ENCODE measurements at places on chromosomes 12 and 14.

GRCh38 chr14:58243790-58244555 lies 670 bp upstream of the PSMA3 start:
- peak; percentile 47 for DNase-seq

- no peak for DNase-seq
Observed at GRCh38 chr12:109952873-109953272, 43.3 kb downstream of the GIT2 start.

DNA sequence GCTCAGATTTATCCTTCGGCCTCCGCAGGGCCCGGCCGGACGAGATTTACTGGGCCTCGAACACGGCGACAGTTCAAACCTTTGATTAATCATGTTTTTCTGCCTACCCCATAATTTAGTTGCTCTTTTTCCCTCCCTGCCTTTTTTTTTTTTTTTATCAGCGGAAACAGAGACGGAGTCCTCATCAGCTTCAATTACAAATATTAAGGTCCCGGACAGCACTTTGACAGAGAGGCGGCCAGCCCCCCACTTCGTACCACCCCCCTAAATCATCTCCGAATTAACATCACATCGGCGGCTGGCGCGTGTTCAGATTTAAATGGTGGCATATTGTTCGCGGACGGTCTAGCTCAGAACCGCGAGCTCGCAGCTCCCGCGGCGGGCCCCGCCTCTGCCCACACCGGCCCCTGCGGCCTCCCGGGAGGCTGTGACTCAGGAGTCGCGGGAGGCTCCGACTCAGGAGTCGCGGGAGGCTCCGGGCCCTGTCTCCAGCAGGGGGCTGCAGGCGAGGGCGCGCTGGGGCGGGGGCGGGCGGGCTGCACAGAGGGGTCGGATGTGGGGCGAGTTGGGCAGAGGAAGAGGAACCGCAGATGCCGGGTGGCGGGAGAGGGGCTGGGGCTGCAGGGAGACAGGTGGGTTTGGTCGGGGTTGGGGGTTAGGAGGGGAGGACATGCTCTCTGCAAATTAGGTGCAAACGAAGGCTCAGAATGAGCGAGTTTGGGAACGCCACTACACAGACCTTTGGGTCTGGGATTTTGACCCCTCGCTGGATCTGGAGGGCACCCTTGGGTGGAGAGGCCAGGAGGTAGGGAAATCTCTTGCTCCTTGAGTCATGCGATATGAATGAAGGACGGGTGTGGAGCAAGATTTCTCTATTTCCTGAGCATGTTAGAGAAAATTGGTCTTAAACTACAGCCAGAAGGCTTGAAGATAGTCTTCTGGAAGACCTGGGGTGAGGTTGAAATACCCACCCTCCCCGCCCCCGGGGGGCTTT lies 19.6 kb upstream of the ATP5MC2 start:
- DNase-seq, result no peak

- DNase-seq, result no peak
Observed at GRCh38 chr12:124322271-124322998, 27.5 kb downstream of the RFLNA start.

DNA sequence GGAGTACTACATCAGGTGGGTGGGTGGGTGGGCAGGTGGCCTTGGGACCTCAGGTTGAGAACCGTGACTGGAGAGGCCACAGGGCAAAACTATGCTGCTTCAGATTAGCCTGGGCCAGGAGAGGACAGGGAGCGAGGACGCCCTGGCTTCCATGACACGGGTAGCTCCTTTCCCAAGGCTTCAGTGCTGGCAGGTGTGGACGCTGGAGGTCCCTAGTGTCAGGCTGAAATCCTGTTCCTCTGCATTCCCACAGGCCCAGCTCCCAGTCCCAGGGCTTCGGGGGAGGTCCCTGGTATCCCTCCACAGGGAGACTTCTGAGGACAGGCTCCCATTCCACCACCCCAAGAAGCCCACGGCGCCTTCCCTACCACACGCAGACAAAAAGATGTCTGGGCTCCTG lies 31.6 kb downstream of the CCDC92 start:
- DNase-seq, result no peak

GRCh38 chr12:92722897-92723296 lies 20.1 kb downstream of the PLEKHG7 start:
- DNase-seq, result no peak

DNA sequence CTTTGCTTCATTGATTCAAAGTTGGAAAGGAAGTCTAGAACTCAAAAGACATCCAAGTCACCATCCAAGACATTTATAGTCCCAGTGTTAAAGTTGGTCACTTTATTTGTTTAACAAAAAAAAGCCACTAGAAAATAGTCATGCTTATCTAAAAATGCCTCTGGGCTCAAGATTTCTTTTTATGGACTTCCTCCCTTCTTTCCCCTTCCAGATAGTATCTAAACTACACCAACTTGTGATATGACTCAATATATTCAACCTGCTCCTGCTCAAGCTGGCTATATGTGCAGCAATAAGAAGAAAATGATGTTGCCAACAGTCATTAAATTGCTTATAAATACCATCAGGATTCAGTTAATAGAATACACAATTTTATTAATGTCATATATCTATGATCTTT lies 1177.1 kb downstream of the FLRT2 start:
- no peak for DNase-seq

DNA sequence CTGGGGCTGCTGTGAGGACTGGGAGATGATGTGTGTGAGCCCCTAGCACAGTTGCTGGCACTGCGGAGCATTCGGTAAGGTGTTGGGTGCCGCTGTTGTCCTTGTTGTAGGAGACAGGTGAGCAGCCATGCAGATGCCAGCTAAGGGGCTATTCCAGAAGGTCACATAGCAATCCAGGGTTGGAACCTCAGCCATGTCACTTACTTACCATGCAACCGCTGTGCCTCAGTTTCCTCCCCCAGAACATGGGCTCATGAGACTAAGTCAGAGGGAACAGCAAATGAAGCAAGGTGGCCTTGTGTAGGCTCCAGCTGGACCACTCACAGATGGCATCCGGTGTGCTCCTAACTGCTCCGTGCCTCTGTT lies 13.2 kb downstream of the DTX1 start:
- no peak for DNase-seq

- DNase-seq, result no peak
Observed at GRCh38 chr14:81209167-81209836, 11.5 kb downstream of the GTF2A1 start.

DNA sequence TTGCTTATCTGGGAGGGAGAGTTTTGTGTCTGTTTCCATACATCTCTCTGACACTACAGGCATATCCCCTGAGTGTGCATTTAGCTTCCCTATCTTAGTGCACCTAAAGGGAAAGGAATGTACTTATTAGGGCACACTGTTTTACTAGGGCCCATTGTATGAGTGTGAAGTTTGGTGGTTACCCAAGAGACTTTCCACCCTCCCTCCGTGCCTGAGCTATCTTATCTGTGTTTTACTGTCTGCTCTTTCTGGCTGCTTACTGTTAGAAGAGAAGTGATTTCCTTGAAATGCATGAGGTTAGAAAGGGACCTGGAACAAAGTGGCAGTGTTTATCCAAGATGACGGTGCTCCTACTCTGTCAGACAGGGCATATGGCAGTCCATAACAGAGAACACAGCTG lies 8.5 kb upstream of the SVOP start:
- no peak for DNase-seq

GRCh38 chr12:91335699-91336098 lies 153.1 kb upstream of the DCN start:
- no peak for DNase-seq

- no peak for DNase-seq
Observed at GRCh38 chr12:68199127-68199526, 26.5 kb downstream of the IL26 start.

DNA sequence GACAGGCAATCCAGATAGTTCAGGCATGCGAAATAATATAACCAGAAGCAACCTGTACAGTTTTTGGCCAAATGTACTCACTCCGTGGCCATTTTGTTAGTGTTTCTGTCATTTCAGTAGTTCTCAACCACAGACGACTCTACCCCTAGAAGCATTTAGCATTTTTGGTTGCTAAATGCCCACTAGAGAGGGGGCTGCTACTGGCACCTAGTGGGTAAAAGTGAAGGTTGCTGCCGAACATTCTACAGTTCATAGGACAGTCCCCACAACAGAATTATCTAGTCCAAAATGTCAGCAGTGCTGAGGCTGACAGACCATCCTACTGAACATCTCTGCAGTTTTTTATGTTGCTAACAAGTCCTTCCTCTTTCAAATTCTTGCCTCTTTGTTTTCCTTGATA lies 107.4 kb downstream of the TSHR start:
- DNase-seq, result peak; percentile 56

DNA sequence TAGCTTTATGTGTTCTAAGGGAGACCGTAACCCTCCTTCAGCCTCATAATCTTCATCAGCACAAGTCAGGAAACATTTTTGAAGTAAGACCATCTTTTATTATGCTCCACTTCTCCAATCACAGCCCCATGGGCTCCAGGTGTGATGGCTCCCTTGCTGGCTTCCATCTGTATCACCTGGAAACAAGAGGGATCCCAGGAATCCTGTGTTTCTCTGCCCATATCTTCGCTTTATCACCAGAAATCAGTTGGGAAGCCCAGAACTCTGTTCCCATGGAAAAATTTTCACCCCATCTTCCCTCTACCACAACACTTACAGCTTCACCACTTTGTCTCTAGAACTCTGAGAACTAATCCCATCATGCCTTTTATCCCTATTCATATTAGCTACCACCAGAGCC lies 68.3 kb downstream of the METTL25 start:
- DNase-seq, result no peak

DNA sequence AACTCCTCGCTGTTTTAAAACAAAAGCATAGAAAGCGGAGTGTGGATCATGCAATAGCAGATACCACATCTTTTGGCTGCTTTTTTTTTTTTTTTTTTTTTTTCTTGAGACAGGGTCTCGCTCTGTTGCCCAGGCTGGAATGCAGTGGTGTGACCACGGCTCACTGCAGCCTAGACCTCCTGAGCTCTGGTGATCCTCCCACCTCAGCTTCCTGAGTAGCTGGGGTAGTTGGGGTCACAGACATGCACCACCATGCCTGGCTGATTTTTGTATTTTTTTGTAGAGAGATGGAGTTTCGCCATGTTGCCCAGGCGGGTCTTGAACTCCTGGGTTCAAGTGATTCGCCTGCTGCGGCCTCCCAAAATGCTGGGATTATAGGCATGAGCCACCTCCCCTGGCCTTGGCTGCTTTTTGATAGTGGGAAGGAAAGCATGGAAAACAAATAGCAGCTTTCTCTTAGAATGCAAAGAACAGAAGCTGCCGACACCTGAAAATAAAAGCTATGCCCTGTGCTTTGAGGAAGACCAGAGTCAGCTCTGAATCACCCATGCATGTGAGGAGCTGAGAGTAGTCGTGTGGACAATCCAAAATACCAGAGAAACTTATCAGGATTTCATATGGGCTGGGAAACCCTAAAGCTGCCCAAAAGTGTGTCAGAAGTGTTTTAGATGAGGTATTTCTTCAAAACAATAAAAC lies 3.6 kb upstream of the ELK3 start:
- DNase-seq, result no peak

DNA sequence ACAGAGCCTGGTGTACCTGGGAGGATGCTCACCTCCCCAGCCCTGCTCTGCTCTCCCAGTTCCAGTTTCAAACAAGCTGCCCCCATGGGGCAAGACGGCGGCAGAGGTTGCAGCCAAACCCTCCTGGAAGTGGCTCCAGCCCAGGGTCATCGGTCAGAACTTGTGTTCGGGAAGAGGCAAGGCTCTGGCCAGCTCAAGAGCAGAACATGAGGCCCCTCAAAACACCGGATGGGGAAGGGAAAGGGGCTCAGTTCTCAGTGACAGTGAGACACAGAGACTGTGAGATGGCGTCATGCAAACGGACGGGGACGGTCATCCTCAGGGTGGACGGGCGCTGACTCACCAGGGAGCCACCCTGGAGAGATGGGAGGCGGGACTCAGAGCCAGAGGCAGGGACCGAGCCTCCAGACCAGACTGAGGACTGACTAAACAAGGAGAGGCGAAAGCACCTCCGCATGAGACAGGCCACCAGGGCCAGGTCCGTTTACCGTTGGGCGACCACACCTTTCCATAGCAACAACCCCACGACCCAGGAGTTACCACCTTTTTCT lies 63.9 kb upstream of the GALNT9 start:
- no peak for DNase-seq

GRCh38 chr12:115638733-115639647 lies 638.5 kb downstream of the MED13L start:
- DNase-seq, result no peak

GRCh38 chr12:101698800-101699347 lies 1.4 kb downstream of the CHPT1 start:
- DNase-seq, result peak; percentile 25

DNA sequence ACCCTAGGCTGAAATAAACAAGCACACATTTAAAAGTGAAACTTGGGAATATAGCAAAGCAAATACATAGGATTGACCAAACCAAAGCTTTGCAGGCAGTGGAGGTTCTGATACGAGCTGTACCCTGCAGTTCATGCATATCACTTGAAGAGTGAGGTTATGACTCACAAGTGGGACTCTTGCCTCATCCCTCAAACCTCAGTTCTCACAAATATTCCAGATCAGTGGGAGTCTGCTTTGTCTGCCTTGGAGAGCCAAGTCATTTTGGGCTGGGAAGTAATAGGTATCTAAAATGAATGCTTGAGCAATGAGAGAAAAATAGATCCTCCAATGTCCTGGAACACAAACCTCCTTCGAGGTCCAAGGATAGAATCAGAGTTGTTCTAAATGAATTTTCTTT lies 116.4 kb downstream of the LRIG3 start:
- DNase-seq, result no peak

- DNase-seq, result no peak
Observed at GRCh38 chr12:75457191-75457590, 23.4 kb upstream of the GLIPR1 start.

DNA sequence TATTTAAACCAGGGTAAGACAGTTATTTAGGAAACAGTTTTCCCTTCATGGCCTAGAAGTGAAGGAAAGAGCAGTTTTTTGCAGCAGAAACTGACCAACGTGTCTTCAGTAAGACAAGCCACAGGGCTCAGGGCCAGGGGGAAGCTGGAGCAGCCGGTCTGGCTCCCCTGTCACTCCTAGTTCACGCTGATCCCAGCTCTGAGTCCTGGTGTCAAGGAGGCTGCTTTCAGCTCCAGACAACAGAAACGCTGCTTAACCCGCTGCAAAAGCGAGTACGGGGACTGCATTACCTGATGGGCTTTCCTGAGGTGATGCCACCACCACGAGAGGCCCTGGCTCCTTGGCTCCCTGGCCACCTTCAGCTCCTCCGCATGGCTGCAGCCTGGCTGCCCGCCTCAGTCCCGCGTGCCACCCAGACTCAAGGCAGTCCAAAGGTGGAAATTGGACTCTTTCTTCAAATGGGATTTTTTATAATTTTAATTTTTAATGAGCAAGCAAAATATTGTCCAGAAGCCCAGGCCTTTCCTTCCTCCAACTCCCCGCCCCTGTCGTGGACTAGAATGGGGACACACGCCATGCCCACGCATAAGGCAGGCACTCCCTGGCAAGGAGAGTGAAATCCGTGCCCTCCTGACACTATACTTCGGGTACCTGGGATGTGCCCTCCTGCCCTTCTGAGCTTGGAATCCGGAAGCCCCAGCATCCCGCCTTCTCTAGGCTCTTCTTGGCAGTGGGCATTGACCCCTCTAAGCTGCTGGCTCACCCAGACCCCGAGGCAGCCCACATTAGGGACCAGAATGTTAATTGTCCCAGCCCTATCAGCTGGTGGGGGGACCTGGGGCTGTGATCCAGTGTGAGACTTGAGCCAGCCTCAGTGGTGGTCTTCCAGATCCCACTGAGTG lies 85.0 kb downstream of the PAPOLA start:
- DNase-seq, result no peak

GRCh38 chr14:60327447-60328331 lies 78.7 kb downstream of the PPM1A start:
- no peak for DNase-seq

Data from NCI-H1694 treated with DMSO at 0.1 percent for 48 hours (cell line).